CD4-positive, alpha-beta memory T cell (primary cell): ENCODE measurements at places on chromosomes 7 and 10. TPM values are rescaled to one million over a fixed set of nuclear protein-coding genes. Genes with fewer than 3 reads are reported as not detected.

GRCh38 chr10:96548589-96548988 is 34.9 kb upstream of the TLL2 start:
- H3K4me3 ChIP-seq, result no peak overlapping the region
- H3K27me3 ChIP-seq, result no peaks in the 10 kb centered on the region
- DNase-seq, result no peak
- no peak overlapping the region for H3K27ac ChIP-seq

PKD2L1 gene
- total RNA-seq, result not detected

DNA sequence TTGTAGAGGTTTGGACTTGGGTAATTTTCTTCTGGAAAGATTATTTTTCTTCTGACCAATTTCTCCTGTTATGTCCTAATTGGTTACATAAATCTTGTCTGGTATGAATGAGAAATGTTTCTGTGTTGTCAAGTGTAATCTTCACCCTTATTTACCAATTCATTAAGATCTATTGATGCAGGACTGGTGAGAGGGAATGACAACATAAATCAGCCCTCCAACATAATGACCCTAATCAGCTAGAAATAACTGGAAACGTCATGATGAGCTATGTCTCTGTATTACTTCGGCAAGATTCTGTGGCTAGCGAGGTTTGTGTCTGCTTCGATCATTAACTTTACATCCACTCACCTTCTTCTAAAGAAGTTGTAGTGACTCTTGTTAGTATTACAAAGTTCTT is 3.5 kb downstream of the FOXP2 start:
- H3K27me3 ChIP-seq, result no peaks in the 10 kb centered on the region
- no peaks in the 10 kb centered on the region for H3K4me1 ChIP-seq
- no peak for DNase-seq

GRCh38 chr10:126068322-126068721 is 172.0 kb downstream of the FANK1 start:
- DNase-seq, result no peak
- no peaks in the 10 kb centered on the region for H3K4me1 ChIP-seq
- no peak overlapping the region for H3K27ac ChIP-seq
- no peak overlapping the region for H3K4me3 ChIP-seq

DNA sequence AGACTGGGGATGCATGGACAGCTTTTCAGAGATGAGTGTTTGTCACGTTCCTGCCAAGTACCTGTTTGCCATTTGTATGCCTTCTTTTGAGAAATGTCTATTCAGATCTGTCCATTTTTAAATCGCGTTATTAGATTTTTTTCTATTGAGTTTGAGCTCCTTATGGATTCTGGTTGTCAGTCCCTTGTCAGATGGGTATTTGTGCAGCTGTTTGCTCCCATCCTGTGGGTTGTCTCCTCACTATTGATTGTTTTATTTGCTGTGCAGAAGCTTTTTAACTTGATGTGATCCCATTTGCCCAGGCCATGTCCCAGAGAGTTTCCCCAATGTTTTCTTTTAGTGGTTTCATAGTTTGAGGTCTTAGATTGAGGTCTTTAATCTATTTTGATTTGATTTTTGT is 5.5 kb upstream of the PRKAR1B start:
- no peak overlapping the region for H3K4me3 ChIP-seq
- H3K4me1 ChIP-seq, result peaks cover 9% of the 10 kb centered on the region
- no peaks in the 10 kb centered on the region for H3K27me3 ChIP-seq
- no peak for DNase-seq
- H3K27ac ChIP-seq, result no peak overlapping the region

DNA sequence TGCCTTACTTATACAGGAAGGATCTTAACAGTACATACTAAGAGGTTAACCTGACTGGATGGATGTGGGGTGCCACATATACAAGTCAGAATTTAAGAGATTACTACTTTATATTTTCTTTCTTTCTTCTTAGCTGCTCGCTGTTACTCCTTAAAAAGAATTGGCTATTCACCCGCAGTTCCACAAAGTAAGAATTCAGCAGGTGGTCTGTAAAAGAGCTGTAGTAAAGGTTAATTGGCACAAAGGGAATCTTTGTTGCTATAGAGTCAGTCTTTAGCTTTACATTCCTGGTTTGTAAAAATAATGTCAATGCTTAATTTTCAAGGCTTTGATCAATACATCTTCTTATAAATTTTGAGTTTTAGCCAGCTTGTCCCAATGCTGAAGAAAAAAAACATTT is 43.2 kb downstream of the RALA start:
- no peak overlapping the region for H3K4me3 ChIP-seq
- H3K36me3 ChIP-seq, result no peaks in the 10 kb centered on the region
- H3K4me1 ChIP-seq, result no peaks in the 10 kb centered on the region
- no peak for DNase-seq
- no peak overlapping the region for H3K27ac ChIP-seq

NPTX2 gene
- total RNA-seq, result not detected

CCDC146 gene
- 16.0 TPM for total RNA-seq

GRCh38 chr7:102146122-102146521 is 140.5 kb upstream of the SH2B2 start:
- no peaks in the 10 kb centered on the region for H3K27me3 ChIP-seq
- no peak overlapping the region for H3K27ac ChIP-seq
- peaks cover 2% of the 10 kb centered on the region for H3K4me1 ChIP-seq
- H3K36me3 ChIP-seq, result no peaks in the 10 kb centered on the region

SORBS1 gene
- 0.93 TPM for total RNA-seq

DNA sequence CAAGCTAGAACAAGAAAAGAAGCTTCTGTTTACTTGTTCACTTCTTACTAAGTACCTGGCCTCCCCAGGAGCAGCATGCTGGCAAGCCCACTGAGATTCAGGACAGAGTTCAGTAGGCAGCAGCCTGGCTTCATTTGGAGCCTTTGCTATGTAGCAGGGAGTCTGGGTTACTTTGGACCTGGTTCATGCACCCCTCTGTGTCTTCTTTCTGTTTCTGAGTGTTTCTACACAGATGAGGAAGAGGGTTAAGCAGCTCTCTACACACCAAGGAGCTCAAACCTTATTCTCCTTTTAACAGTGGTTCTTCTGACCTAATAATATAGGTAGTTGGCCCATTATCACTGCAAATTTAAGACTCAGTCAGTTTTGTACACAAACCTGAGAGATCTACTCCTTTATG is 152.9 kb downstream of the ARID5B start:
- peaks cover 82% of the 10 kb centered on the region for H3K4me1 ChIP-seq
- DNase-seq, result peak; percentile 12
- no peaks in the 10 kb centered on the region for H3K27me3 ChIP-seq
- no peak overlapping the region for H3K4me3 ChIP-seq
